NCI-H345 (cell line): ENCODE measurements at places on chromosomes 3 and 15.

GRCh38 chr3:79113876-79114275, 653.9 kb downstream of the ROBO1 start:
- no peak for DNase-seq

DNA sequence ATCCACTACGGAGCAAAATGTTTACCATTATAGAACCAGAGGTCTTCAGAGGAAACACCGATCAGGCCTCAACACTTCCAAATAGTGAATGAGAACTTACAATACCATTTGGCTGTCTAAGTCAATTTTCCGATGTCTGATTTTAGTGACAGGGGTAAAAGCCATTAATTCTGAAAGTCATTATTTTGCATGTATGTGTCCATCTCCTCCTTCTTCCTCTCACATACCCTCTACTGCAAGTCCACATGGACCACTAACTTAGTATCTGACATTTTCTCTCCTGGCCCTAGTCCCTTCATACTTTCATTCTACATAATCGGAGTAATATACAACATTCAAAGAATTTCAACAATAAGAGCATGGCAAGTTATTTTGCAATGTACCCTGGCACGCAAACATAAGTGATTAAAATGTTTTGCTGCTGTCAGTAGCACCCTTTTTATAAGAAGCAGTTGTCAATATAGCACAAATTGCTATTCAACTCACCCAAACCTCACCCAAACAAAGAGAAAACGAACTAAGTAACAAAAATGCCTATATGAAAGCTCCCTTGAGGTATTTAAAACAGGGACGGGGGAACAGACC, 1.9 kb downstream of the TOP2B start:
- no peak for DNase-seq

DNA sequence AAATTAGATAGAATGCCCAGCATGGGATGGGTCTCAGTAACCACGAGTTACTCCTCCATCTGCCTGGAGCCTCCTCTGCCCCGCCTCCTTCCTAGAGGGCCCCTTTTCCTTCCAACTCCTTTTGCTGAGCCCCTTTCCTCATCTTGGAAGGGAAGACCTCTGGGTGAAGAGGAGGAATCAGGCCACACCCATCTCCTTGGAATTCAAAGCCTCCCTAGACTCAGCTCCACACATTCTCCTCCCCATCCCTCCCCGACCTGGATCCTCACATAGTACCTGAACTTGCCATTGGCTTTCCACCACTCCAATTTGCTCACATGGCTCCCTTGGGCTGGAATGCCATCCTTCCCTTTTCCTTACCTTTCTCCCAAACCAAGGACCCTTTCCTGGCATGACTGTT, 128.8 kb downstream of the SMAD6 start:
- no peak for DNase-seq

GRCh38 chr15:90412356-90413194, 24.5 kb downstream of the IQGAP1 start:
- DNase-seq, result peak; percentile 19

- DNase-seq, result peak; percentile 67
These were observed 188.7 kb upstream of the LINGO1 start for GRCh38 chr15:77821188-77821958.

- DNase-seq, result no peak
These were observed 2.5 kb upstream of the ADIPOQ start for GRCh38 chr3:186839874-186840641.

DNA sequence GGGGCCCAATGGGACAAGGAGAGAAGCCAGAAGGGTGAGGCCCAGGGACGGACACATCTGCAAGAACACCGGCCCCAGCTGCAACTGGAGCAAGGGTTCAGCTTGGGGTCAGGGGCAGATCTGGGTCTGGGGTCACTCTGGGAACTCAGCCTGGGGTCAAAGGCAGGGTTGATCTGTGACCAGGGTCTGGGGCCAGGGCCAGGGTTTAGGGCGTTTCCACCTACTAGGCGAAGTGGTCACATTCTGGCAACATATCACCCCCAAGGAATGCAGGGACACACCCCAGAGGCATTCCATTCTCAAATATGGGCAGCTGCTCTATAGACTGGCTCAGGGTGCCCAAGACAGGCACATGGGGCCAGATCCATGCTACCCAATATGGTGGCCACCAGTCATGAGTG, 9.0 kb downstream of the UROC1 start:
- no peak for DNase-seq

- DNase-seq, result no peak
These were observed 41.7 kb downstream of the TCF12 start for GRCh38 chr15:56960116-56960515.

GRCh38 chr15:99895956-99896311, 162.7 kb upstream of the LYSMD4 start:
- DNase-seq, result no peak

GRCh38 chr3:89364314-89364713, 256.9 kb downstream of the EPHA3 start:
- no peak for DNase-seq

- no peak for DNase-seq
These were observed 3.9 kb upstream of the CIDEC start for GRCh38 chr3:9883706-9884554.

DNA sequence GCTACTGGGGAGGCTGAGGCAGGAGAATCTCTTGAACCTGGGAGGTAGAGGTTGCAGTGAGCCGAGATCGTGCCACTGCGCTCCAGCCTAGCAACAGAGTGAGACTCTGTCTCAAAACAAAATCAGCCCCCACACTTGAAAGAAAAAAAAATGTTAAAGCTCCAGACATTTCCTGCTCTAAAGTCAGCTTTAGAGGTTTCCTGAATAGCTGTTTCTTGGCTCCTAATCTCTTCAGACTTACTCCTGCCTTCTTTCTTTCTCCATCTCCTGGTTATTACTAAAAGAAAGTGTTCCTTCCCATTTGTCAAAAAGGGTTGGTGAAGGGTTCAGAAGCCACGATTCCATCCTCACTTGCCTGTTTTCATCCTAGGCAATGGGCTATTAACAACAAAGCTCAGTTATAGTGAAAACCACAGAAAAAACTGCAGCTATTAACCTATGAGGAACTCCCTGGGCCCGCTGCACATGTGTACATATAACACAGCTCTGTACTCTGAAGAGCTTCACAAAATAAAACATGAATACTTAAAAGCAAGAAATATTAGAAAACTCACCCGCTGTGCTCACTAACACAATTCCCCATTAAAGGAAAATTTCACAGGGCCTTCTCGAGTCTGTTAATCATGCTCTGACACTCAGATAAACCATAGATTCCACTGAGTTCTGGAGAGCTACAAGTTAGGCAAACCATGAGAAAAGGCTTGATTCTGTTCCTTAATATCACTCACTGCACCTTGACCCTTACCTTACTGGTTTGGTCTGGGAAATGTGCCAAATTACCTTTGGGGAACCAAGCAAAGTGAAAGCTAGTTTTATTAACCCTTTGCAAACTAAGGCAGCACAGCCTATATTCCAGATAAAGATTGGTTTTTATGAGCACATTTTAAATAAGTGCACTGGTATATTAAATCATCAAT, 89.9 kb upstream of the TSPAN3 start:
- no peak for DNase-seq

DNA sequence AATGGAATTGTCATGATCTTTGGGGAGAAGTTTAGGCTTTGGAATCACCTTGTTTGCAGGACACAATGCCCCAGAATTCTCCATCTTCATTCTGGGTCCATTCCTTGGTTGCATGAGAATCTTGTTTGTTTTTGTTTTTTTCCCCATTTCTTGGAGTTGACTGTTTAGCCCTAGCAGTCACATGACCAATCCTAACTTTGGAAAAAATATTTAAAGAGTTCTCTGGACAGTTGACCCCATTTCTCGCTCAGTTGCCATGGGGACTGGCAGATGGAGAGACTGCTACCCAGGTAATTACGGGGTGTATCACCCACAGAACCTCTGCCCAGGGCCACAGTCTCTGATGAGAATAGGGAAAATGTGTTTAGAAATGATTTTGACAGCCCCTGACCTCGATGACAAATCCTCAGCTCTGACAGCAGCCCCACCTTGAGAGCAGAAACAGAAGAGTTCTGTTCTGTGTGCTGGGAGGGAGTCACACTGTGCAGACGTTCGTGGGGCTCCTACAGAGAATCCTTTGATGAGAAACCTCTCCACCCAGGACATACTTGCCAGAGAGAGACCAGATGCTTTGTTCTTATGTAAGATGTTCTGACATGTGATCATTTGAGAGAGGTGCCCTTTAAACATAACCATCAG, 57.7 kb downstream of the IL16 start:
- no peak for DNase-seq

- DNase-seq, result no peak
These were observed 312.5 kb downstream of the SHQ1 start for GRCh38 chr3:72535772-72536171.

GRCh38 chr3:160130071-160130470, 95.2 kb upstream of the C3orf80 start:
- DNase-seq, result no peak

- no peak for DNase-seq
These were observed 84.1 kb downstream of the CCNL1 start for GRCh38 chr3:157075693-157076420.

- no peak for DNase-seq
These were observed 3.4 kb downstream of the ANKRD28 start for GRCh38 chr3:15794303-15794771.

DNA sequence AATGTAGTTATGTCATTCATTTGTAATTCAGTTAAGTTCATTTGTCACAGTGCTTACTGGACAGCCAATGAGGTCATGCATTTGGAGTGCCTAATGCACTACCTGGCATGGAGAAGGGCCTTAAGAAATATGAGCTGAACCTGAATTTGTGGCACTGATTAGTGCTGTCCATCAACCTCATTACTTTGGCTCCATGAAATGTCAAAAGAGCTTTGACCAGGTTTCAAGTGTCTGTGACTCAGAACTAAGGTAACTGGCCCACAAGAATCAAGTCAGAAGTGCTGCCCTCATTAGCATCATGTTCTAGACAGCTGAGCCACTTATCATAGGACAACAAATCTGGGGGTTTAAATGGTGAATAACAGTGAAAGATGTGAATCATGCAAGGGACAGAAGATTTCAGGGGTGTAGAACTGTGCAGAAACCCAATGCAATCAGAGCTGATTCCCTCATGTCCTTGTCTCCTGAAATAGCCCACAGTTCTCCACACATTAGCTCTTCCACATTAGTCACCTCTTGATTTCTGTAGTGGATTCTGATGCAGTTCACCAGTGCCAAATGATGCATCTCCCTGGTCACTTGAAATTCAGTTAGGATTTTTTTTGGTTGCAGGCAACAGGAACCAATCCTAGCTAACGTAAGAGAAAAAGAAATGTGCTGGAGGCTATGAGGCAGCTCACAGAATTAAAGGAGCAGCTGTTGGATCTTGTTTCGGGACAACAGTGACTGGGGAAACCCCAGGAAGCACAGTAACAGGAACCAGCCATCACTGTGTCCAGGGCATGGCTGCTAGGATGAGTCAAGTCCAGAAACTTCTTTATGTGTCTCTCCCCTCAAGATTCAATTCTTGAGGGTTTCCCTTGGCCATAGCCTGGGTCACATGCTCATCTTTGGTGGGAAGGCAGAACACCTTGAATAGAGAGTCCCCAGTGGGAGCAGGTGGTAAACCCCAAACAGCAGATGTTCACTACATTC, 38.7 kb downstream of the CHST2 start:
- no peak for DNase-seq

GRCh38 chr15:89888214-89888804, 5.5 kb downstream of the AP3S2 start:
- no peak for DNase-seq

DNA sequence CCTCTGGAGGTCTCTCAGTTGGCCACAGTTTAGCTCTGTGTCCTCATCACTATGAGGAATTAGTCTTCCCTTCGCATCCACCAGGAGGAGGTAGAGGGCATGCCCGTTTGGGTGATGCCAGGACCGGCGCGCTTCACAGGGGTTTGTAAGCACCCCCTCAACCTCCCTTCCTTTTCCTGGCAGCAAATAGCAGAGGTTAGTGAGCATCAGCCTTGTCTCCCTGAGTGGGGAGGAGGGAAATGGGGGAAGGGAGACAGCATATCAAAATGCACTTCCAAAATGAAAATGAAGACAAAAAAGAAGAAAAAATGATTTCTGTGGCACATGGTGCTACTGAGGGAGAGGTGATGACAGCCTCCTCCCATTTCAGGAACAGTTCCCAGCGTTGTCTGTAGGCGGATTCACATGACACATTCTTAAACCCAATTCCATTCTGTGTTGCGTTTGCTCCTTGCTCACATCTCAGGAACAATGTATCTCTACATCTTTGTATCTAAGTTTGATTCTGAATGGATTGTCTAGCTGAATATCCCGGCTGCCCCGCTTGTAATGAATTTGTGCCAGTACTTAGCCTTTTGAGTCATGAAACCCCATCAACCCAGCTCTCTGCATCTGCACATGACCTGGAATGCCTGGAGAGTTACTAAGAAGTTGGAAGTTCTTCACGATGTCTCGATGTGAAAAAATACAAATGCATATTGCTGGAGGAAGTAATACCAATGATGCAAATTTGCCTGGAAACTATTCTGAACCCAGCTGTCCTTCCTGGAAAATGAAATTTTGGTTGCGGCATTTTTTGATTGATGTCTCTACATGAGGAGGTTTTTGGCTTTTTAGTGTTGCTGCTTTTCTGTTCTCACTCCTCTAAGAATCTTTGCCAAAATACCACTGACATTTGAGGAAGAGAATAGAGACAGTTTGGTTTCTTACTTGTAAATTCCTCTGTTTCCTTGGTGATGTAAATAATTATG, 45.2 kb downstream of the TYRO3 start:
- DNase-seq, result peak; percentile 39

- no peak for DNase-seq
These were observed 83.9 kb upstream of the DCBLD2 start for GRCh38 chr3:98985431-98985830.

GRCh38 chr15:96058103-96058851, 272.2 kb upstream of the NR2F2 start:
- DNase-seq, result no peak
